ENCODE measurements at places on chromosomes 3 and 15. TPM values are rescaled to one million over a fixed set of nuclear protein-coding genes. Genes with fewer than 3 reads are reported as not detected.
A peak's percentile ranks its signal among the peaks of the same experiment; 100 is the strongest.

DNA sequence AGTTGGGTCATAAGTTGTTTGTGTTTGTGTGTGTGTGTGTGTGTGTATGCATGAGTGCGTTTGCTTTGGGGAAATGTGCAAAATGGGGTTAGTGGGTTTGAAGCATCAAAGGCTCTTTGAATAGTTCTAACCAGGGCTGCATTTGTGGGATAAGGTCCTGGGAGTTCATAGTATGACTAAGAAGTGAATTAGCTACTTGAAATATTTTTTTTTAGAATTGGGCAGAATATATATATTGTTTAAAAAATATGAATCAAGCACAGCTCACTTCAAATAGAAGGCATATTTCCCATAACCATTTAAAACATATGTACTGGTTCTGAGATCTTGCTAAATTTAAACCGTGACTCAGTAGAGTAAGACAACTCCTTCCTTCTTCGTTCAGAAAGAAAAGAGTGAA lies 43.1 kb downstream of the IGF2BP2 start:
- no peaks in the 10 kb centered on the region for H3K27me3 ChIP-seq
- H3K4me1 ChIP-seq, result peaks cover 92% of the 10 kb centered on the region
- DNase-seq, result no peak
- no peak overlapping the region for H3K4me3 ChIP-seq
- H3K27ac ChIP-seq, result peak overlapping the region; percentile 62

Gene MRPL3
- total RNA-seq, result 162 TPM

- H3K27me3 ChIP-seq, result peaks cover 79% of the 10 kb centered on the region
- H3K27ac ChIP-seq, result no peak overlapping the region
- H3K4me3 ChIP-seq, result no peak overlapping the region
- no peak for DNase-seq
- H3K36me3 ChIP-seq, result no peaks in the 10 kb centered on the region
- peaks cover 25% of the 10 kb centered on the region for H3K4me1 ChIP-seq
Observed at GRCh38 chr3:13872451-13872850, 7.4 kb downstream of the WNT7A start.

Gene UMPS
- 45.4 TPM for total RNA-seq

DNA sequence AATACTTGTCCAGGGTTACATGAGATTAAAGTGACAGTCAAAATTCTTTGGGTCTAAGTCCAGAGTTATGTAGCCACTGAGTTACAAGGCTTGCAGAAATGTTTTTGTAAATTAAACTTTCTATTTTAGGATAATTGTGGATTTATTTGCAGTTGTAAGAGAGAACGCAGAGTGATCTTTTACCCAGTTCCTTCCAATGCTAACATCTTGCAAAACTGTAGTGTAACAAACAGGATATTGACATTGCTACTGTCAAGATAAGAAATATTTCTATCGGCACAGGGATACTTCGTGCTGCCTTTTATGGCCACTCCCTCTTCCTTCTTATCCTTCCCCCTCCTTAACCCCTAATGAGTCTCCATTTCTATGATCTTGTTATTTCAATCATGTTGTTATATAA lies 1022.9 kb downstream of the MCTP2 start:
- H3K27ac ChIP-seq, result no peak overlapping the region
- no peaks in the 10 kb centered on the region for H3K36me3 ChIP-seq
- no peak overlapping the region for H3K4me3 ChIP-seq
- no peak for DNase-seq

GRCh38 chr15:60195611-60196010 lies 191.5 kb downstream of the FOXB1 start:
- H3K4me1 ChIP-seq, result peaks cover 9% of the 10 kb centered on the region
- H3K27me3 ChIP-seq, result no peaks in the 10 kb centered on the region
- no peak overlapping the region for H3K27ac ChIP-seq
- DNase-seq, result no peak
- no peaks in the 10 kb centered on the region for H3K36me3 ChIP-seq
- no peak overlapping the region for H3K4me3 ChIP-seq

GRCh38 chr15:70575231-70576226 lies 187.8 kb downstream of the UACA start:
- H3K27ac ChIP-seq, result no peak overlapping the region
- H3K4me1 ChIP-seq, result peaks cover 17% of the 10 kb centered on the region
- H3K4me3 ChIP-seq, result no peak overlapping the region
- H3K27me3 ChIP-seq, result no peaks in the 10 kb centered on the region

Gene SYNM
- 2.2 TPM for total RNA-seq

DNA sequence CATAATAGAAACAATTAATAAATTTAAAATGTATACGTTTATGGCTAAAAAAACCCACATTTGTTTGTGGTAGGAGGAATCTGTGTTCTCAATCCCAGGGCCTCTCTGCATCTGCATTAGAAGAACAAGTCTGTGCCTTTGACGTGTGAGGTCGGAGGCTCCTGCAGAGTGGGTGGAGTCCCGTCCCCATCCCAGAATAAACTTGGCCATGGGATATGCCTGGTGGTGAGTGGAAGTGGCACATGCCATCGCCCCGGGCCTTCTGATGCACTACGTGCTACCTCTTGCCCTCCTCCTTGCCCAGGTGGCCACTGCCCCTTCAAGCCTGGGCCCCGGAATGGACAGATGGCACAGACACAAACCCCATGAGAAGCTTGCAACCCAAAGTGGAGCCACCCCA lies 131.1 kb upstream of the NSMCE3 start:
- H3K27ac ChIP-seq, result 0 out of 2 replicates have a peak overlapping the region, but pooled peaks have one; percentile 75
- H3K36me3 ChIP-seq, result no peaks in the 10 kb centered on the region
- DNase-seq, result peak; percentile 66
- peaks cover 63% of the 10 kb centered on the region for H3K4me1 ChIP-seq

Gene WDR76
- total RNA-seq, result 16.0 TPM

- DNase-seq, result no peak
- no peaks in the 10 kb centered on the region for H3K27me3 ChIP-seq
- H3K4me3 ChIP-seq, result no peak overlapping the region
- no peak overlapping the region for H3K27ac ChIP-seq
- peaks cover 3% of the 10 kb centered on the region for H3K36me3 ChIP-seq
Observed at GRCh38 chr3:123488645-123489347, 39.9 kb upstream of the ADCY5 start.

DNA sequence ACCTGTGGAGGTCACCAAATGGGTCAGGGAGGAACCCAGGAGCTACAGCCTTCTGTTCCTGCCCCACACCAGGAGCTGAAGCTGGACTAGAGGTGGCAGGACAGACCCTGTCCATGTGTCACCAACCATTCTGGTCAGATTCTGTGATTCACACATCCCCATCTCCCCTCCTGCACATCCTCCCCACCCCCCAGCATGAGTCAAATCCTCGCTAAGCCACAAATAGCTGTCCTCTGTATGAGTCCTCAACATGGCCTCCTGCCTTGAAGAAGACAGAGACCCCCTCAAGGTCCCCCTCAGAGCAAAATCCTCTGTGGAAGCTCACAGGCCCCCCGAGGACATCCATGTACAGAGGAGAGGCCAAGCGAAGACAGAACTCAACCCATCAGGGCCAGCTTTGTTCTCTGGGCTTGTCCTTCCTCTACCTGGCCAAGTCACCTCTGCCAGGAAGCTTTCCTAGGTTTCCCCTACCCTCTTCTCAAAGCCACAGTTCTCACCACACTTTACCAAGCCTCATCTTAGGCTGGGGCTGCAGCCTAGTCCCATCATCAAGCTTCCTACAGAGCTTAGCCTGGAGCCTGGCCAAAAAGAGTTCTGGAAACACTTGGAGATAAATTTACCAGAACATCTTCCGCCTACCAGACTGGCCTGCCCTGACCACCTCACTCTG lies 17.1 kb downstream of the CACNA2D2 start:
- H3K4me3 ChIP-seq, result no peak overlapping the region
- H3K27ac ChIP-seq, result no peak overlapping the region
- peaks cover 47% of the 10 kb centered on the region for H3K4me1 ChIP-seq
- H3K27me3 ChIP-seq, result no peaks in the 10 kb centered on the region

DNA sequence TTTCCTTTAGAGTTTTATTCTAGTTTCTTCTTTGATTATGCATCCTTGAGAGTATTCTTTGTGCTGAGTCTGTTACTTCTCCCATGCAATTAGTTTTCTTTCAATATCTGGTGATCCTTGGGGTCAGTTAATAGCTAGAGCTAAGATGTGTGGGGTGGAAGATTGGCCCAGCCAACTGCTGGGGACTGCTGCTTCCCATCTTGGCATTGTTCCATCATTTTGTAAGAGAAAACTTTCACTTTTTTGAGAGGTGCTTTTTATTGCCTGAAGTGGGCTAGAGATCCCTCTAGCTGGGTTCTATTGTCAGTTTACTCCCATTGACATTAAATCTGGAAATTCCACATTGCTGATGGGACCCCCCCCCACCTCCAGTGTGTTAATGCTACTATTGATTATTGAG lies 15.4 kb downstream of the BCL2L10 start:
- no peak for DNase-seq
- no peak overlapping the region for H3K27ac ChIP-seq
- no peaks in the 10 kb centered on the region for H3K36me3 ChIP-seq

Gene SLC28A1
- 0.16 TPM for total RNA-seq

- no peak for DNase-seq
- H3K27ac ChIP-seq, result no peak overlapping the region
- no peaks in the 10 kb centered on the region for H3K27me3 ChIP-seq
- H3K4me1 ChIP-seq, result no peaks in the 10 kb centered on the region
Observed at GRCh38 chr3:186922790-186923189, 7.5 kb upstream of the ST6GAL1 start.

DNA sequence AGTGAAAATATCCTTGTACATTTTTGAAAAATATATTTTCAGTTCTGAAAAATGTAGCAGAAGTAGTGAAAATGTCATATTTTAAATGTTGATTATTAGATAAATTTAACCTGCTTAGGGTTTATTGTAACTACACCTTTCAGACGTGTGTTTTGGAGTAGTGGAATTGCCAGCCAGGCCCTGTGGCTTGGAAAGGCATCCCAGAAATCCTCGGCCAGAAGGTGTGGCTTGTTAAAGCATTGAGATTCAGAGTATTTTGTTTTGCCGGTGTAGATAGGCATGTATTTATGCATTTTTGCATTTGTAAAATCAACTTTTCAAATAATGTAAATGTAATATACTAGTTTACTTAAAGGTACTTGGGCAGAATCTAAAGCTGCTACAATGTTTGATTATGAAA lies 7.0 kb downstream of the EBLN2 start:
- H3K4me3 ChIP-seq, result no peak overlapping the region
- peaks cover 24% of the 10 kb centered on the region for H3K36me3 ChIP-seq
- no peaks in the 10 kb centered on the region for H3K27me3 ChIP-seq

- peaks cover 61% of the 10 kb centered on the region for H3K4me1 ChIP-seq
- H3K27ac ChIP-seq, result no peak overlapping the region
- no peaks in the 10 kb centered on the region for H3K36me3 ChIP-seq
- DNase-seq, result no peak
- H3K4me3 ChIP-seq, result no peak overlapping the region
- H3K27me3 ChIP-seq, result no peaks in the 10 kb centered on the region
Observed at GRCh38 chr15:67781061-67781460, 44.2 kb upstream of the SKOR1 start.

Gene AMIGO3
- total RNA-seq, result 3.9 TPM

Gene FOXB1
- total RNA-seq, result 10.8 TPM

Gene DPPA2
- total RNA-seq, result 15.0 TPM

Gene RRP9
- 49.9 TPM for total RNA-seq

Gene CFAP44
- 1.0 TPM for total RNA-seq

Gene MCF2L2
- total RNA-seq, result 7.3 TPM

DNA sequence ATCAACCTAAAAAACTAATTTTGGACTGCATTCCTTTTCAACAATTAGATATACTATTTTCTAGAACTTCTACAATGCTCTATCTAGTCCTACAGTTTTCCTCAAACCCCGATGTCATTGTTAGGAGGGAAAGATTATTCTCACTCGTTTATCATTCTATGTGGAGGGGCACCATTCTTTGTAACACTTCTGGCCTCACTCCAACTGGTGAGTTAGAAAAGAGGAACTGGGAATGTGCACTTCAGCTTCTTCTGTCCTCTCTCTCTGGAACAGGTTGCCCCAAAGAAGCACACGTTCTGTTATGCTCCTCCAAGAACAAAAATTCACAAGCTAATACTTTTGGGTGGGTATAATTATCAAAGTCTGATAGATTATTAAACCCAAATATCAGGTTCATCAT lies 137.9 kb downstream of the UACA start:
- H3K4me3 ChIP-seq, result no peak overlapping the region
- peaks cover 14% of the 10 kb centered on the region for H3K4me1 ChIP-seq

Gene TEX55
- total RNA-seq, result not detected

GRCh38 chr3:58234516-58234931 lies 3.1 kb upstream of the ABHD6 start:
- no peak overlapping the region for H3K4me3 ChIP-seq
- H3K4me1 ChIP-seq, result peaks cover 11% of the 10 kb centered on the region
- no peak for DNase-seq
- no peaks in the 10 kb centered on the region for H3K36me3 ChIP-seq

DNA sequence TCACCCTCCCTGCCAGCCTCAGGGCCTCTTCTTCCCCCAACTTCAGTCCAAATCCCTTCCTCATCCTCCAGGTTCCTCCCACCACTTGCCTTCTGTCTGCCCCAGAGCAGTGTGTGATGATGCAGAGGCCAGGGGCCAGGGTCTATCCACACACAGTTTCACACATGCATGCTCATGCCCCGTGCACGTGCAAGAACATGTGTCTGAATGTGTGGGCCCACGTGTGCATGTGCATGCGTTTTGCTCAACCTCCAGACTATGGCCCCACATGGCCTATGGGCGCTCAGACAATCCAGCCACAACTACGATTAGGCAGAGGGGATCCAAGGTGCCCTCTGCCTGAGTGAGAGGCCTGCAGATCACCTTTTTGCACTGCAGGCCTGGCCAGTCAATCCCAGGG lies 32.3 kb upstream of the SLC6A1 start:
- no peak for DNase-seq
- H3K27ac ChIP-seq, result no peak overlapping the region
- no peaks in the 10 kb centered on the region for H3K4me1 ChIP-seq
- H3K27me3 ChIP-seq, result peaks cover 2% of the 10 kb centered on the region

Gene TASOR
- 45.5 TPM for total RNA-seq

DNA sequence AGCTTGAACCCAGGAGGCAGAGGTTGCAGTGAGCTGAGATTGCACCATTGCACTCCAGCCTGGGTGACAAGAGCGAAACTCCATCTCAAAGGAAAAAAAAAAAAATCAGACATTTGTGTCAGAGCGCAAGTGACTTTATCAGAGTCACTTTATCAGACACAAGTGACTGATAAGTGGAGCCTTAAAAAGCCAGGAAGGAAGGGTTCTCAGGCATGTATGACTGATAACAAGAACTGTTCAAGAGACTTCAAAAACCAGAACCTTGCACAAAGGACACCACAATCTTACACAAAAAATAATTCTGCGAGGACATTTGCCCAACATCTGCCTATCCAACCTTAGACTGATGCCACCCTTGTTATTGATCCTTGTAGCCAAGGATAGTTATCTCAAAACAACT lies 13.3 kb upstream of the CFAP44 start:
- no peak for DNase-seq
- H3K27ac ChIP-seq, result no peak overlapping the region
- H3K4me1 ChIP-seq, result no peaks in the 10 kb centered on the region
- H3K27me3 ChIP-seq, result no peaks in the 10 kb centered on the region
- H3K36me3 ChIP-seq, result peaks cover 35% of the 10 kb centered on the region

GRCh38 chr15:90051874-90052273 lies 50.4 kb downstream of the IDH2 start:
- no peaks in the 10 kb centered on the region for H3K36me3 ChIP-seq
- H3K27me3 ChIP-seq, result no peaks in the 10 kb centered on the region
- H3K27ac ChIP-seq, result no peak overlapping the region
- H3K4me1 ChIP-seq, result peaks cover 35% of the 10 kb centered on the region
- H3K4me3 ChIP-seq, result no peak overlapping the region
- no peak for DNase-seq

Gene CCK
- total RNA-seq, result 0.50 TPM
